Uterus (tissue), 4 donors: ENCODE measurements at places on chromosomes 6 and 20. TPM values are rescaled to one million over a fixed set of nuclear protein-coding genes. Genes with fewer than 3 reads are reported as not detected.

- no peaks in the 10 kb centered on the region for H3K4me1 ChIP-seq
- DNase-seq = no peak
- no peak overlapping the region for H3K4me3 ChIP-seq
- H3K27me3 ChIP-seq = no peaks in the 10 kb centered on the region
- H3K27ac ChIP-seq = no peak overlapping the region
These were observed 8.5 kb upstream of the SNRPC start for GRCh38 chr6:34748757-34749156.

GRCh38 chr6:82362144-82362543 is 1.5 kb upstream of the TPBG start:
- H3K4me1 ChIP-seq = no peaks in the 10 kb centered on the region
- H3K27me3 ChIP-seq = no peaks in the 10 kb centered on the region
- H3K4me3 ChIP-seq = no peak overlapping the region
- DNase-seq = no peak
- no peaks in the 10 kb centered on the region for H3K36me3 ChIP-seq

- DNase-seq = no peak
- no peaks in the 10 kb centered on the region for H3K4me1 ChIP-seq
- H3K4me3 ChIP-seq = no peak overlapping the region
- H3K27ac ChIP-seq = no peak overlapping the region
- H3K27me3 ChIP-seq = no peaks in the 10 kb centered on the region
These were observed 33.0 kb upstream of the CDH4 start for GRCh38 chr20:61219021-61219431.

Gene SRSF3
- total RNA-seq = 214 TPM

- no peak for DNase-seq
- H3K36me3 ChIP-seq = no peaks in the 10 kb centered on the region
- H3K27me3 ChIP-seq = no peaks in the 10 kb centered on the region
- no peak overlapping the region for H3K4me3 ChIP-seq
- H3K27ac ChIP-seq = no peak overlapping the region
These were observed 13.5 kb upstream of the MYB start for GRCh38 chr6:135167617-135168016.

DNA sequence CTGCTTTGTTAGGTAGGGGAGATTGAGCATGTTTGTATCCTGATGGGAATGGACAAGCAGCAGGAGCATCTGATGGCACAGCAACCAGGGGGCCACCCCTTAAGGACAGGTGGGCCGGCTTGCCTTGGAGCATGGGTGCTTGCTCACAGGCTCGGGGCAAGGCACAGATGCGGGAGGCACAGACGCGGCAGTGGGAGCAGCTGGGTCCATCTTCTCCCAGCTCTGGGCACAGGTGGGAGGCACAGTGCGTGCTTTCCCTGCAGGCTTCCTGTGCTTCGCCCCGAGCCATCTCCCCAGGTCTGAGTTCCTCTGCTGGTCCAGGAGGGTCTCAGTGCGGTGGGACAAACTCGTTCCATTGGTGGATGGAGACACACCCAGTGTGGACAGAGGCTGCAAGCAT is 73.6 kb upstream of the BHLHE23 start:
- no peaks in the 10 kb centered on the region for H3K36me3 ChIP-seq
